ENCODE measurements at places on chromosomes 1 and 21.

GRCh38 chr1:23419180-23419579, 5.4 kb downstream of the TCEA3 start:
- DNase-seq: no peak

DNA sequence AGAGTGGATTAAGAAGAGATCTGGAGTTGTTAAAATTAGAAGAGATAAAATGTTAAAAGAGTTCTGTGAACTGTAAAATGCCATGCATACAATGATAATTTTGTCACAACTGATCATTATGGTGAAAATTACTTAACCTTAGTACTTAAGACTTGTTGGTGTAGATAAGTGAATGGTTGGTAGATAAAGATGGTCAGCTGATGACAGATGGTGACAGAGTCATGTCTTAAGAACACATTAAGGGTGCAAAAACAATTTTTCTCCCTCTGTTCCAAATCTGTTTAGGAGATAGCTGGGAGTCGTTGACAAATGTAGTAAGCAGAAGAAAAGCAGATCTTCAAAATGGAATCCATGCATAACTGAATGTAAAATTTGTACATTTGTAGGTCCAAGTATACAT, 18.5 kb upstream of the CACHD1 start:
- DNase-seq: no peak

DNA sequence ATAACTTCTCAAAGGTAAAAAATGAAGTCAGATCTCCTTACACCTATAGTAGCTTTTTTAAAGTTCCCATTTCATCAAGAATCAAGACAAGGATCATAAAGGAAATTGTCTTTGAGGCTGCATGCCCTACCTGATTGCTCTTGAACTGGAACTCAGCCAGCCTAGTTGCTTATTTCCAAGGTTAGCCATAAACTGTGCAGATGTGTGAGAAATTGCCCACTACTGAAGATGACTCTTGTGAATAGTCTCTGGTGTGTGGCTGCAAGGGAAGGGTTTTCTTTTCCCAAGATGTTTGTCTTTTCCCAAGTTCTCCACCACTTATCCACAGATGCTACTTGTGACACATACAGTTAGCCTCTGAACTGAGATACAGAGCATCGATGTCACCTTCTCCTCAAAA, 81.7 kb upstream of the DUSP10 start:
- no peak for DNase-seq

DNA sequence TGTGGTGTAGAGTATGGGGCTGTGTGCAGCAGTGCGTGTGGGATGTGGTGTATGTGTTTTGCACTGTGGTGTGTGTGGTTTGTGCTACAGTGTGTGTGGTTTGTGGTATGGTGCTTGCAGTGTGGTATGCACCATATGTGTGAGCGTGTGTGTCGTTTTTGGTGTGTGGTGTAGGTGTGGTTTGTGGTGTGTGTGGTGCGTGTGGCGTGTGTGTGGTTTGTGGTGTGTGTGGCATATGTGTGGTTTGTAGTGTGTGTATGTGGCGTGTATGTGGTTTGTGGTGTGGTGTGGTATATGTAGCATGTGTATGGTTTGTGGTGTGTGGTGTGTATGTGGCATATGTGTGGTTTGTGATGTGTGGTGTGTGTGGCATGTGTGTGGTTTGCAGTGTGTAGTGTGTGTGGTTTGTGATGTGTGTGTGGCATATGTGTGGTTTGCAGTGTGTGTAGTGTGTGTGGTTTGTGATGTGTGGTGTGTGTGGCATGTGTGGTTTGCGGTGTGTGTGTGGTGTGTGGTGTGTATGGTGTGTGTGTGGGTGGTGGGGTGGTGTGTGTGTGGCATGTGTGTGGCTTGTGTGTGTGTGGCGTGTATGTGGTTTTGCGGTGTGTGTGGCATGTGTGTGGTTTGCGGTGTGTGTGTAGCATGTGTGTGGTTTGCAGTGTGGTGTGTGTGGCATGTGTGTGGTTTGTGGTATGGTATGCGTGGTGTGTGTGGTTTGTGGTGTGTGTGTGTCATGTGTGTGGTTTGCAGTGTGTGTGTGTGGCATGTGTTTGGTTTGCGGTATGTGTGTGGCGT, 53.5 kb upstream of the TRAPPC10 start:
- DNase-seq: no peak

DNA sequence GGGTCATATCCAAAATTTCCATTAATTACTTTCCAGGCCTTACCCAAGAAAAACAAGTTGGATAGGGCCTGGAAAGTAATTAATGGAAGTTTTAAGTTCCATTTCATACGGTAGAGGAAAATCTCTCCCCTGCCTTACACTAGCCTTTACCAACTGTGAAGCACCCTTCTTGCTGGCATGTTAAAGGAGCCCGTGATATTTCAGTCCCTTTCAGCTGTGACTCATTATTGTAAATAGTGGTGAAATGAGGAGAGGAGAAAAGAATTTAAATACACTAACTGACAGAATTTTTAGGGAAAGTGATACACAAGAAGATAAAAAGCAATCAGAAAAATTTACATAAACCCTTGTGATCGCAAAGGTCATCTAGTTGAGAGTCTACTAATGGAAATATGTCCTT, 20.3 kb upstream of the KAZN start:
- DNase-seq: no peak

GRCh38 chr1:97190326-97190725, 468.7 kb downstream of the PTBP2 start:
- DNase-seq: no peak

GRCh38 chr1:218211241-218211640, 73.9 kb upstream of the RRP15 start:
- no peak for DNase-seq

DNA sequence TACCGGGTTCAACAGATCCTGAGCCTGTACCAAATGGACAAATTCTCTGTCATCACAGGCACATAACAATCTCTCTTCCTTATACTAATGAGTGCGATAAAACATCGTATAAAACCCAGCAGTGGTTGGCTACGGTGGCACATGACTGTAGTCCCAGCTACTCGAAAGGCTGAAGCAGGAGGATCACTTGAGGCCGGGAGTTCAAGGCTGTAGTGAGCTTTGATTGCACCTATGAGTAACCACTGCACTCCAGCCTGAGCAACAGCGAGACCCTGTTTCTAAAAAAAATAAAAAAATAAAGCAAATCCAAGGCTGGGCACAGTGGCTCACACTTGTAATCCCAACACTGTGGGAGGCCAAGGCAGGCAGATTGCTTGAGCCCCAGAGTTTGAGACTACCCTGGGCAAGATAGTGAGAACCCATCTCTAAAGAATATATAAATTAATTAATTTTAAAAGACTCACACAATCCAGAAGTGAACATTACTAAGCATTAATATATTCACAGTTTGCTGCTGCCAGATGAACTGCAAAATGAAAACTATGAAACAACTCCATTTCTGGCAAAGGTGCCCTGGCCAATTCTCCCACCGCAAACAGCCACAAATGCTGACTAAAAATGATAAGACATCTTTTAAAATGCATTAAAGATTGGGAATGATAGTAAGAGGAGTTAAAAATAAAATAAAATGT, 13.1 kb downstream of the ZBTB17 start:
- no peak for DNase-seq

GRCh38 chr21:41931041-41931451, 22.8 kb downstream of the C2CD2 start:
- no peak for DNase-seq

- DNase-seq: no peak
These were observed 82.9 kb downstream of the BEND5 start for GRCh38 chr1:48693674-48694320.

- no peak for DNase-seq
These were observed 18.0 kb downstream of the KIAA0319L start for GRCh38 chr1:35539073-35539823.

DNA sequence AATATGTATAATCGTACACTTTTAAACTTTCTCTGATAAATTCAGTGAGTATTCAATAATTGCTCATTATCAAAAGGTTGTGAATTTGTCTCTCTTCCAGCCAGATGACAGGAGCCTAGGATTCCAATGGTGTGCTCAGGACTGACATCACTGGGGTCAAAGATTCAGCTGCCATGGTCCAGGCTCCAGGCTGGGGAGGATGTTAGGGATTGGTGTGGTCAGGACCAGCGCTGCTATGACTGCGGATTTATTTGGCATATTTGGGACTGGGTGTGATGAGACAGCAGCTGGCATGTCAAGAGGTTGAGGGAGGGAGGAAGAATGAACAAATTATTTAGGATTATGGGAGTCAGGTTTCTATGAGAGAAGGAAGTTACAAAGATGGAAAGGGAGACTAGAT, 48.2 kb upstream of the ABCA4 start:
- no peak for DNase-seq

GRCh38 chr1:63073309-63074306, 248.8 kb upstream of the FOXD3 start:
- DNase-seq: peak; percentile 71

DNA sequence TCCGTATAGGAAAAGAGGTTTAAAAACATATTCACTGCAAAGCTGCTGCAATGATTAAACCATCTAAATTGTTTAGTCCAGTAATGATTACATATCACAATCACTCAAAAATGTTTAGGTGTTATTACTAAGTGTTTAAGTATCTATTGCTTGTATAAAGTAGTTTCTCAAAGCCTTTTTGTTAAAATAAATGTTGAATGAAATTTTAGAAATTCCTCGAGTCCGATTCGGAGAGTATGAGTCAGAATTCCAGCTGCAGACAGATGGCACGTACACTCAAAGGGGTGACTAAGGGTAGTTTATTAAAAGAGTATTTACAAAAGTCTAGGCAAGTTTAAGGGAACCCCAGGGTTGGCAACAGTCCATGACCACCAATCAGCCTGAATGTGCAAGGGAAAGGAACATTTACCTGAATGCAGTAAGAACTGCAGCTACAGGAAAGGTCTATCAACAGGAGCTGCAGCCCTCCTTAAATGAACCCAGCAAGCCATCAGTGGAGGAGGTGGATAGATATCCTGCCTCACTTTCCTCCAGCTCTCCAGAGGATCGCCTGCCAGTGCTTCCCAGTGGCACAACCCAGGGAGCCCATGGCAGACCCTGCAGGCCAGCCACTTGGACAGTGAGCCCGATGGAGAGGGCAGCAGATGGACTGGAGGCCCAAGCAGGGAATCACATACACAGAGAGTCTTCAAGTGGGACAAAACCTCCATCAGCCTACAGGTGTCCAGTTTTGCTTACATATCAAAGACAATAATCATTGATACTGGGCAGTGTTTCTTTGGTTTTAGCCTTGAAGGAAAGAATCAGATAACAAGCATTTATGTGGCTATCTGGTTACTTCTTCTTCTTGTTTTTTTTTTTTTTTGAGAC, 92.1 kb upstream of the SLC44A3 start:
- DNase-seq: no peak

- DNase-seq: no peak
These were observed 16.3 kb upstream of the MTARC1 start for GRCh38 chr1:220770245-220770913.

DNA sequence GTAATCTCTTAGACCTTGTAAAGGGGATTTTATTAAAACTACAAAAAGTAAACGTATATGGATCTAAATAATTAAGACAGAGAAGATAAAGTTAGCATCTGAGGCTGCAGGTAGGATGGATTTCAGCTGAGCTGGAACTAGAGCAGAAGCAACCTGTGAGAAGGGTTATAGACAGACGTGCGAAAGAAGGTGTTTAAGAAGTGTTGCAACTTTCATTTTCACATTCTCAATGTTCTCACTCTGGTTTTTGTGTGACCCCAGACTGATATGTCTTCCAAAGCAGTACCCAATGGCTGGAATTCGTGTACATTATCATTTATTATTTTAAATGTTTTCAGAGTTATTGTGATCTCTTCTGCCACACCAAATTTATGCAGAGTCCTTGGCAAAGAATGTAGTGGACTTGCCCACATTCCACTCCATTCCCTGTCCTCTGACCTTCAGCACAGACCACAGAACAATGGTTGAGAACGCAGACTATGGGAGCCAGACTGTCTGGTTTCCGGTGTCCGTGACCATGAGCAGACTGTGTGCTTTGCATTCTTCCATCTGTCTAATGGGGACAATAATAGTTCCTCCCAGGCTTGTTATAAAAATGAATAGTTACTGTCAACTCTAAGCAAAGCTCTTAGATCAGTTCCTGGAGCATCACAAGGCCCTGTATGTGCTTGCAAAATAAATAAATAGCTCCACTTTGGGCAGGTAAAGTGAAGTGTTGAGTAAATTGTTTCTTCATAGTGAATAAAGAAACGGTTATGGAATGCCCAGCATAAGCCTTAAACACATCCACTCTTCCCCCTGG, 140.6 kb upstream of the SAMSN1 start:
- DNase-seq: no peak

GRCh38 chr21:42376338-42376982, 10.1 kb upstream of the TFF1 start:
- no peak for DNase-seq

All from NCI-H1105 (cell line).